ENCODE measurements at places on chromosomes 2 and 18.

DNA sequence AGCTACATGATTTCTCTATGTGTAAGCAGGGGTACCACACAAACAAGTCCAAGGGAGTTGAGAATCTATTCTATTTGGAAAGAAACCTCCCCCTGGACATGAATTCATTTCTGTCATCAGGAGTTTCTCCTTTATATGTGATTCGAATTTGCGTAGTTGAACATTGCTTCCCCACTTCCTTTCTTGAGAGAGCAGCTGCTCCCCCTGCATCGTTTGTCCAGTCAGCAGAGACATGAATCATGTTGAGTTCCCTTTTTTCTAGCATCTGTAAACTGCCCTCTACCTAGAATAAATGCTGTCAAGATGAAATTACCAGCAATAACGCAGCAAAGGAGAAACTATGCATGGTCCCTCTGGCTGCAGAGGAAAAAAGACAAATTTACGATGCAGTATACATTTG lies 73.8 kb downstream of the KIF5C start:
- no peak for DNase-seq

GRCh38 chr2:208179028-208179609 lies 10.7 kb downstream of the C2orf80 start:
- DNase-seq = no peak

DNA sequence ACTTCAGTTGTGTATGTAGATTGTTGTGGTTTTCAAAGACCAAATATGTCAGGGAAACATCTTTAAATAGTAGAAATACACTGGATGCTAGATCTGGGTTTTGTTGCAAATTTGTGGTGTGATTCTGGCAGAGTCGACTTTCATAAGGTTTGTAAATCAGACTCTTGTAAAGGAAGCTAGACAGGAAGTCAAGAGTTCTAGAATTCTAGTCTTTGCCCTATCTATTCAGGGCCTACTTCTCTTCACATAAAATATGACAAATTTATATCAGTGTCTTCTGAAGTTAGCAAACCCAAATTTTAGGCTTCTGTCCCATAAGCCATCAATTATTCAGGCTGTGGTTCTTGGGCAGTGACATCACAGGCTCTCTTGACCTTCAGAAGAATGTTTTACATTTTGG lies 1579.2 kb upstream of the PIK3C3 start:
- DNase-seq = no peak

GRCh38 chr2:201057087-201057521 lies 14.4 kb downstream of the HYCC2 start:
- no peak for DNase-seq

- no peak for DNase-seq
Observed at GRCh38 chr2:221337957-221338685, 234.0 kb downstream of the EPHA4 start.

DNA sequence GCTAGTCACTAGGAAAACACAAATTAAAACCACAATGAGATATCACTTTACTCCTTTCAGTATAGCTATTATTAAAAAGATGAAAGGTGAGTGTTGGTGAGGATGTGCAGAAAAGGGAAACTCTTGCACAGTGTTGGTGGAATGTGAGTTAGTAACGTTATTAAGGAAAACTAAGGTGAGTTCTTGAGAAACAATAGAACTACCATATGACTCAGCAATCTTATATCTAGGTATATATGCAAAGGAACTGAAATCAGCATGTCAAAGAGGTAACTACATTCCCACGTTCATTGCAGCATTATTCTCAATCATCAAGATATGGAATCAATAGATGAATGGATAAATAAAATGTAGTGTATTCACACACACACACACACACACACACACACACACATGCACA lies 117.3 kb upstream of the HNMT start:
- no peak for DNase-seq

DNA sequence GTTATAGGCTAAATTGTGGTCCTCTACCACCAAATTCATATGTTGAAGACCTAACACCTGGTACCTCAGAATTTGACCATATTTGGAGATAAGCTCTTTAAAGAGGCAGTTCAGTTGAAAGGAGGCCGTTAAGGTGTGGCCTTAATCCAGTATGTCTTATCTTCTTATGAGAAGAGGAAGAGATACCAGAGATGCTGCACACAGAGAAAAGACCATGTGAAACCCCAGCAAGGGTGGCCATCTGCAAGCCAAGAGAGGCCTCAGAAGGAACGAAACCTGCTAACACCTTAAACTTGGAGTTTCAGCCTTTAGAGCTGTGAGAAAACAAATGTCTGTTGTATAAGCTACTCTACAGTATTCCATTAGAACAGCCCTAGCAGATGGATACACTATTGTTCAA lies 528.1 kb upstream of the DCC start:
- DNase-seq = no peak

- no peak for DNase-seq
Observed at GRCh38 chr2:677056-677958, at the start of gene TMEM18. TMEM18 (minus strand) TSS chr2:677406; CDS start chr2:677345, 61 bp downstream.

DNA sequence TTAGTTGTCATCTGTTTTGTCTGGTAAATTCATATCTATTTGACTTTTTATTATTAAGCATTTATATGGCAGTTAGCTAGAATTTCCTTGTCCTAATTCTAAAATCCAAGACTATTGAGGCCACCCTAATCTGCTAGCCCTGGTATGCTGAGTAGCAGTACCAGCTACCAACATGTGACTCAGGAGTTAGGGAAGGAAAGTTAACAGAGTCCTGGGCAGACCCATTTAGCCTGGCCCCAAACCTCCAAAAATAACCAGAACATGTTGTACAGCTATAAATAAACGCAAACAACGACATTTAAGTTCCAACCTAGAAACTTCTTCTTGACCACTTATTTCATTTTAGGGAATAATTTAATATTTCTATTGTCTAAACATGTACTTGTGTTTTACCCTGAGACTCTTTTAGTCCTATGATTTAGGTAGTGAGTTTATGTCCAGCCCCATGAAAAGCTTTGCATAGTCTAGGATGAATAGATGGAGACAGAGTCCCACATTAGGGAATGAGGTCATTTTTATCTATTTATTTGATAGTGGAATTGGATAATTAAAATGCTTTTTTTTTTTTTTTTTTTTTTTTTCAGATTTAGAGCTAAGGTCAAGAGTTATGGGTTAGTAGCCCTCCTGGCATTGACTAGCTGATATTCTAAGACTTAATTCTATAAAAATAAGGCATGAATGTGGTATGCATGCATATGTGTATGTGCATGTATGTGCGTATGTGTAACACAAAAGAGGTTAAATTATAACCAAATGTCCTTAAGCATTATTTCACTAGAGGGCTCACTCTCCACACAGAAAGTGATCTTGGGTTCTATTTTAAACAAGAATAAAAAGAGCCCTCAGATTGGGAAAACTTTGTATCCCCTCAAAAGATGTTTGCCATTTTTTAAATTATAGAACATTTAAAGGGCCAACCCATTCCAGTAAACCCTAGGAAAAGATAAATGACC lies 160.1 kb upstream of the MAPRE2 start:
- no peak for DNase-seq

GRCh38 chr2:78907089-78907488 lies 118.4 kb upstream of the REG3G start:
- no peak for DNase-seq

DNA sequence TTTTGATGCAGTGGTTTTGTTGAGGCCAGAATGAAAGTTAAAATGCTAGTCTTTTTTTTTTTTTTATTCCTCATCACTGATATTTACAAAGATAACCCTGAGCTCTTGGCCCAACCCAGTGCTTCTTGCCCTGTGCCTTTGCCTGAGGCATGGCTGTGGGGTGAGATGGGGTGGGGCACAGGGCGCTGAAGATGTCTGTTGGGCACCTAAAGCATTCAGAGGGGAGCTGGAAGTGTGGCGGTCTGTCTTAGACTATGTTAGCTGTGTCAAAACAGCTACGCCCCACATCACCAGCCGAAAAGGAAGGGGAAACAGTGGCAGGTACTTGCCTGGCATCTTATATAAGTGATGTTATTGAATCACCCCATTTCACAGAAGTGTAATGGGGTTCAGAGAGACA lies 20.7 kb downstream of the TOGARAM2 start:
- DNase-seq = no peak

DNA sequence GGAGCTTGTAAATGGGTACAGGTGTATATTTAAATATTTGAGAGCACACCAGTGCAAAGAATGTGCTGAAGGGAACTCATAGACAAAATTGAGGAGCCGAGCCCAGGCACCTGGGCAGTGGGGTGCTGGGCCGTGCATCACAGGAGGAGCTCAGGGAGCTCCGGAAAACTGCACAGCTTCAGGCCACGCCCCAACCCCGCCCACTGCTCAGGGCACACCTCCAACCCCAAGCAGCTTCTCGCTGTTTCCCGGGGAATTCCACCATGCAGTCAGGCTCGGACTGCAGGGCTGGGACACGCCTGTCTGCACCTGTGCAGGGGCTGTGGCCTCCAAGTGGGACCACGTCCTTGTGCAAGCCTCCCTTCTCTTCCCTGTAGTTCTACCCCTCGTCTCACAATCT lies 243.0 kb downstream of the HDAC4 start:
- peak; percentile 69 for DNase-seq

- DNase-seq = no peak
Observed at GRCh38 chr18:63148449-63149301, 170.9 kb downstream of the BCL2 start.

DNA sequence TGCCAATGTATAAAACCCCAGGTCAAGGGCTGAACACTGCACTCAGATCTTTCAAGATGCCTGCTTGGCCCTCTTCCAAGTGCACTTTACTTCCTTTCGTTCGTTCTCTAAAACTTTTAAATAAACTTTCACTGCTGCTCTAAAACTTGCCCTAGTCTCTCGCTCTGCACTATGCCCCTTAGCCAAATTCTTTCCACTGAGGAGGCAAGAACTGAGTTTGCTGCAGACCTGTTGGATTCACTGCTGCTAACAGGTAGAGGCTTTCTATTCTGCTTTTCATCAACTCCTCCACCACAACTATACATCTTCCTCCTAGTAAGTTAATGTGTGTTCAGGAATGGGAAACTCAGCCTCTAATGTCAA lies 467.9 kb downstream of the MBD2 start:
- DNase-seq = no peak

GRCh38 chr2:3706892-3707291 lies 3.5 kb downstream of the DCDC2C start:
- no peak for DNase-seq

GRCh38 chr2:31992025-31992579 lies 18.7 kb downstream of the MEMO1 start:
- DNase-seq = no peak

DNA sequence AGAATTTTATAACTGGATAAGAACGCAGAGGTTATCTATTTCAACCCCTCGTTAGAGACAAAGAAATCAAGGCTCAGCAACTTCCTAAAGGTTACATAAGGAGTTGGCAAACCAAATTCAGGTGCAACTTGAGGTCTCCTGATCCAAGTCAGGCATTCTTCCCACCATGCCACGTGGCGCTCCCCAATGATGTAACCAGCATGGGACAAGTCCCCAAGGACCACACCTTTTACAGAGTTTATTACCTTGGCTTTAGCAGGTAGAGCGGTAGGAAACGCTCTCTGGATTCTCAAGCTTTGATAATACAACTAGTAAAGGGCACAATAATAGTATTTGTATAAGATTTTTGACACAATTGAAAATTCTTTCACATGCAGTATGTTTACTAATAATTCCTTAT lies 26.7 kb upstream of the MBOAT2 start:
- DNase-seq = no peak

DNA sequence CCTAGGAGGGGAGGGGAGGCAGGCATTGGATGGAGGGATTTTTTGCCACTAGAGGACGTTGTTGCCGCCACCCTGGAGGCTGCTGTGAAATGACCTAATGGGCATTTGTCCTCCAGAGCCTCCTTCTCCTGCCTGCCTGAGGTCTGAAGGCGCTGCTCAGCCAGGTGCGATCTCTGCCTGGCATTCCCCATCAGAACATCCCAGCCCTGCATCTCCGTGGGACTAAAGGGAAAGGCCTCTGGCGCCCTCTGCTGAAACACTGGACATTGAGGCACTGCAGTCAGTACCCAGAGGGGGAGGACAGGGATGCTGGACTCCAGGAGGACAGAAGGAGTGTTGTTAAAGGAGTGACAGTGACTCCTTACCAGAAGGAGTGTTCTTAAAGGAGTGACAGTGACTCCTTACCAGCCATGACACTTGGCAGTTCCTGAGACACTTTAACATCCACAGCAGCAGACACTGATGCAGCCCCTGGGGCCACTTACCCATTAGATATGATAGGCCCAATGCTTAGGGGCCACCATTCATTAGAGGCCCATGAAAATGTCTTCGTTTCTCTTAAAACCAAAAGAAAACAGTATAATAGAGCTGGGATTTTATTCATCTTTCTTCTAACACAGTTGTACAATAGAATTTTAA lies 17.0 kb downstream of the THNSL2 start:
- no peak for DNase-seq

DNA sequence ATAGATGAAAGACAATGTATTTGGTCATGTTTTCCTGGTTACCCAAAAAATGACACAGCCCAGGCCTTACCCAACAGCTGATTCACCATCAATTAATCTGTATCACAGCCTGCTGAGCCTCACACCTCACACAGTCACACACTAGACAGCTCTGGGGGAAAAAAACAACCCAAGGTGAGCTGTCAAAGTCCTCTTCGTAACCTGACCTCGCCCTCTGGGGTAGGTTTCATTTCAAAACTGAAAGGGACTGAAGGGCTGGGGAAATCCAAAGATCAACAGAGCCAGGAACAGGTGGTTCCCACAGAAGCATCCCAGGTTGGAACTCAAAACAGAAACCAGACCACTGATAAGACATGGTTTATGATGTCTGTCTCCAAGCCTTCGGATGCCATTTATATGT lies 18.2 kb upstream of the PCBP1 start:
- no peak for DNase-seq

DNA sequence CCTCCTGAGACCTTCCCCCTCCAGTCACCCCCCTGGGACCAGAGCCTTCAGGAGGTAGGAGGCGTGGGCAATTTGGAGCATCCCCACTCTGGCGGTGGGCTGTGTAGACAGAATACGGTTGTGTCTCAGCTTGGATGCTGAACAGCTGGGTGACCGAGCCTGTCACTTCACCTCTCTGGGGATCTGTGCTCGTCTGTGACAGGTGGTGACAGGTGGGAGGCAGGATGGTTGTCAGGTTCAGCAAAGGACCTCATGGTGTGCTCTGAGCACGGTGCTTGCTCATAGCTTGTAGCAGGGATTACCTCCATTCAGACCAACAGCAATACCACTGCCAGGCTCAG lies 186.5 kb upstream of the HS6ST1 start:
- peak; percentile 59 for DNase-seq

All from type B pancreatic cell (in vitro differentiated cells).